ENCODE measurements at places on chromosomes 11 and 22. TPM values are rescaled to one million over a fixed set of nuclear protein-coding genes. Genes with fewer than 3 reads are reported as not detected.

KRTAP5-1 gene
- not detected for polyA plus RNA-seq

DNA sequence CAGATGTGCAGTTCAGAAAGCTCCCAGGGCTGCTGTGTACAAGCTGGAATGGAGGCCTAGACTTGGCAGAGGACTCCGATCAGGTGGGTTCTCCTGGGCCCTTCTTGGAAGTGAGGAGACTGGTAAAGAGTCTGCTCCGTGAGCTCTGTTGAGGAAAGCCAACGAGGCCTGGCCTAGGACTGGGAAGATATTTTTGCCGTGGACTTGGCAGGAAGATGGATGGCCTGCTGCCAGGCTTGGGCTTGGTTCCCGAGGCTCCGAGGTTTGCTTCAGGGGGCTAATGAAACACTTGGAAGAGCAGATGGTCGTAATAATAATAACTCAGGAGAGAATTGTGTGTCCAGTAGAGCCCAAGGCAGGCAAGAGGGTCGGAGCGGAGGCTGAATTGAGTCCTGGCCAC is 3.9 kb downstream of the GALR3 start:
- H3K27ac ChIP-seq = no peak overlapping the region
- no peaks in the 10 kb centered on the region for H3K36me3 ChIP-seq
- H3K4me1 ChIP-seq = no peaks in the 10 kb centered on the region
- peaks cover 37% of the 10 kb centered on the region for H3K27me3 ChIP-seq
- no peak for DNase-seq

NFAM1 gene
- polyA plus RNA-seq = 0.74 TPM

GRCh38 chr11:44985721-44986120 is 35.0 kb upstream of the TP53I11 start:
- H3K4me1 ChIP-seq = peaks cover 2% of the 10 kb centered on the region
- no peak for DNase-seq
- H3K27ac ChIP-seq = no peak overlapping the region
- H3K27me3 ChIP-seq = no peaks in the 10 kb centered on the region
- no peaks in the 10 kb centered on the region for H3K36me3 ChIP-seq

DNA sequence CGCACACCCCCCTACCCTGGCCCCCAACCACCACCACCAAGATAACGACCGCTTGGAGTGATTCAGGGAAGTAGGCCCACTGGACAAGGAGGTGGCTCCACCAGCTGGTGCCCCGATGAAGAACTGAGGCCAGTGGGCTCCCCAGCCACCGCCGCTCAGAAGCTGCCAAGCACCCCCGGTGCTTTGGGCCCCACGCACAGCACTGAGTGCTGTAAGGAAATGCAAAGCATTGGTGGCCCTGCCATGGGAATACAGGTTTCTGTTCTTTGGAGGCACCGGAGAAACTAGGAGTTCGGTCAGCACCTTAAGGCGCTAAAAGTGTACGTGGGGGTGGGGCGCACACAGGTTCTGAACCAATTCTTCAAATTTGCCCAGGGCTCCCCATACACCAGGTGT is 664 bp upstream of the PRSS23 start:
- H3K27ac ChIP-seq = peak overlapping the region; percentile 65
- no peak for DNase-seq
- no peaks in the 10 kb centered on the region for H3K27me3 ChIP-seq
- H3K4me1 ChIP-seq = peaks cover 17% of the 10 kb centered on the region
- peak overlapping the region; percentile 67 for H3K4me3 ChIP-seq
- H3K36me3 ChIP-seq = no peaks in the 10 kb centered on the region

DNA sequence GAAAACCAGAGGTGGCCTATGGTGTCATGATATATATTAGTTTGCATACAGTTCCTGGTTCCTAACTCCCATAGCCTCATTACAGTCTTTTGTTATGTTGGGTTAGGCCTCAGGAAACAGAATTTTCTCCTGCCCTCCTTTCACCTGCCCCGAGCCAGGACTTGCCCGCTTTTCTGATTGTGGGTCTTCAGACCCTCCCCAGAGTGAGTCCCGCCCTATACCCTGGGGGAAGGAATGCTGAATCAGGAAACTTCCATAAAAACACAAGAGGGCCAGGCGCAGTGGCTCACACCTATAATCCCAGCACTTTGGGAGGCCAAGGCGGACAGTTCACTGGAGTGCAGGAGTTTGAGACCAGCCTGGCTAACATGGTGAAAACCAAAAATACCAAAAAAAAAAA is 70.9 kb downstream of the SLC35F2 start:
- no peak overlapping the region for H3K27ac ChIP-seq
- no peaks in the 10 kb centered on the region for H3K27me3 ChIP-seq

P2RX6 gene
- 1.9 TPM for polyA plus RNA-seq

SMTNL1 gene
- 0.43 TPM for polyA plus RNA-seq

- peaks cover 4% of the 10 kb centered on the region for H3K4me1 ChIP-seq
- no peaks in the 10 kb centered on the region for H3K27me3 ChIP-seq
- no peaks in the 10 kb centered on the region for H3K36me3 ChIP-seq
- H3K4me3 ChIP-seq = no peak overlapping the region
- H3K27ac ChIP-seq = no peak overlapping the region
Measured at GRCh38 chr11:86171627-86172026, 72.9 kb upstream of the EED start.

GRCh38 chr22:40107851-40108378 is 69.8 kb upstream of the TNRC6B start:
- H3K36me3 ChIP-seq = no peaks in the 10 kb centered on the region
- H3K4me1 ChIP-seq = peaks cover 28% of the 10 kb centered on the region
- no peak for DNase-seq
- no peak overlapping the region for H3K4me3 ChIP-seq

CYP2D6 gene
- 5.5 TPM for polyA plus RNA-seq

DNA sequence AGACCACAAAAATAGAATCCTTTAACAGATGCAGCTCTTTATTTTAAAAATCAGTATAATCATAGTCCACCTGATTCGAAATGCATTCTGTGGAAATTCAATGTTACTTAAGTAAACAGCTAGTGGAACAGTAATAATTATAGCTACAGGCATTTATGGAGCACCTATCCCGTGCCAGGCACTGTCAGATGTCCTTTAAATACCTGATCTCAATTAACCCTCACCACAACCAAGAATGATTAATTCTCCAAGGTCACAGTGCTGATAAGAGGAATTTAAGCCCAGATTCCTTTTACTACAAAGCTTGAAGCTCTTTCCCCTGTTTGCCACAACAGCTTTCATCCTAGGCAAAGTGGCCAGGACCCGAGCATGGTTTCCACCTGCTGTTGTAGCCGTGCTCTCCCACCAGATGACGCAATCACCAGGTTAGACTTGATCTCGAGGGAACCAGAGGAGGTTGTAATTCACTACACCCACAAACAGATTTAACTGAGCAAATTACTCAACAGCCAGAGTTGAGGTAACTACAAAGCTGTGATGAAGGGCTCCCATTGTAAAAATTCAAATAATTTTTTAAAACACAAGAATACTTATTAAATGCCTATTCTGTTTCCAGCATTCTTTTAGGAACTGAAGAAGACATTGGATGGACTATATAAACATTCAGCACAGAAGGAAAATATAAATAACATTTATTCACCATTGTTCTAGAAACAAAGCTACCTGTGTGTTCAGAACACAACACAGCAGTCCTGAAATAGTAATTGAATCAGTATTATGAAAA is 10.3 kb downstream of the PRDM10 start:
- no peak overlapping the region for H3K4me3 ChIP-seq
- no peak for DNase-seq
- no peak overlapping the region for H3K27ac ChIP-seq

MAML2 gene
- polyA plus RNA-seq = 44.0 TPM

DNA sequence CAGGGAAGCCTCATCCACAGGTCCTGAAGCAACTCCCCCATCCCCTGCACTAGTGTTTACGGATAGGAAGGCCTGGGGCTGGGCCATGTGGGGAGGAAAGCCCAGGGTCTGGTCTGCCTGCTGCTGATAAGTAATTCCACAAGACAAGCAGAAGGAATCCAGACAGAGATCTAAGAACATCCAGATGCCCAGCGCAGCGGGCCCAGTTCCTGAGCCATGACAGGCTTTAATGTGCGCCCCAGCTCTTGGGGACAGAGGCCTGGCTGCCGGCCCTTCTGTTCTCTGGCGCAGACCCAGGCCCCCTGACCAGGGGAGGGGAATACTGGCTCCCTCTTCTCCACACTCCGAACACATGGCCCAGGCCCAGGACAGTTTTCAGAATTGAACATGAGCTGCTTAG is 28.8 kb upstream of the ETS1 start:
- H3K36me3 ChIP-seq = no peaks in the 10 kb centered on the region
- no peaks in the 10 kb centered on the region for H3K27me3 ChIP-seq
- no peak overlapping the region for H3K27ac ChIP-seq
- H3K4me3 ChIP-seq = no peak overlapping the region

NXPE2 gene
- polyA plus RNA-seq = 0.23 TPM

- no peaks in the 10 kb centered on the region for H3K36me3 ChIP-seq
- no peak overlapping the region for H3K4me3 ChIP-seq
- no peaks in the 10 kb centered on the region for H3K4me1 ChIP-seq
- no peak for DNase-seq
- no peaks in the 10 kb centered on the region for H3K27me3 ChIP-seq
Measured at GRCh38 chr11:133827556-133827955, 17.8 kb downstream of the SPATA19 start.

DNA sequence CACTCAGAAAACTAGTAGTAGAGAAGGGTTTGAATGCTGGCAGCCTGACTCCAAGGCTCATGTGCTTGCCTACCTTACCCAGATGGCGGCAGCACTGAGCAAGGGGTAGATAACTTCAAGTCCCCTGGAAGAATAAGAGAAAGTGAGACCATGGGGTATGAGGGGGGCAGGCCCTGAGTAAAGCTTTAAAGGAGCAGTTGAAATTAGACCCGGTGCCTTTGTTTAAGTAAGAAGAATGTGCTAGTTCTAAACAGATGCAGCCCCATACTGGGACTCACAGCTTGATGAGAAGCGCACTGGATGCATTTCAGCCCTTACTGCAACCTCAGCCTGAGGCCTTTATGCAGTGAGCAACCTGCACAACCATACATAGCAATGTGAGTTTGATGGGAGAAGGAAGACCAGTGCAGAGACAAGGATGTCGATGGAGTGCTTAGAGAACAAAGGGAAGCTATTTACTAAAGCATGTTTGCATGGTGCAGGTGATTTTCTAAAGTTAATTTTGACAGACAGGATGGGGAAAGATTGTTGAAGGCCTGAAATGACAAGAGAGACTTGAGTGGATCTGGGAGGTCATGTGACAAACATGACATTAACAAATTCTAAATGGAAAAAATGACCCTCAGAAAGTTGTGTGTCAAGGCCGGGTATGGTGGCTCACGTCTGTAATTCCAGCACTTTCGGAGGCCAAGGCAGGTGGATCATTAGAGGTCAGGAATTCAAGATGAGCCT is 27.1 kb upstream of the TMA7B start:
- H3K4me1 ChIP-seq = no peaks in the 10 kb centered on the region
- H3K36me3 ChIP-seq = no peaks in the 10 kb centered on the region
- DNase-seq = no peak
- no peak overlapping the region for H3K27ac ChIP-seq

- no peak overlapping the region for H3K27ac ChIP-seq
- H3K36me3 ChIP-seq = no peaks in the 10 kb centered on the region
- no peak for DNase-seq
- no peak overlapping the region for H3K4me3 ChIP-seq
- H3K27me3 ChIP-seq = no peaks in the 10 kb centered on the region
Measured at GRCh38 chr22:45358127-45358526, 48.4 kb downstream of the FAM118A start.

DNA sequence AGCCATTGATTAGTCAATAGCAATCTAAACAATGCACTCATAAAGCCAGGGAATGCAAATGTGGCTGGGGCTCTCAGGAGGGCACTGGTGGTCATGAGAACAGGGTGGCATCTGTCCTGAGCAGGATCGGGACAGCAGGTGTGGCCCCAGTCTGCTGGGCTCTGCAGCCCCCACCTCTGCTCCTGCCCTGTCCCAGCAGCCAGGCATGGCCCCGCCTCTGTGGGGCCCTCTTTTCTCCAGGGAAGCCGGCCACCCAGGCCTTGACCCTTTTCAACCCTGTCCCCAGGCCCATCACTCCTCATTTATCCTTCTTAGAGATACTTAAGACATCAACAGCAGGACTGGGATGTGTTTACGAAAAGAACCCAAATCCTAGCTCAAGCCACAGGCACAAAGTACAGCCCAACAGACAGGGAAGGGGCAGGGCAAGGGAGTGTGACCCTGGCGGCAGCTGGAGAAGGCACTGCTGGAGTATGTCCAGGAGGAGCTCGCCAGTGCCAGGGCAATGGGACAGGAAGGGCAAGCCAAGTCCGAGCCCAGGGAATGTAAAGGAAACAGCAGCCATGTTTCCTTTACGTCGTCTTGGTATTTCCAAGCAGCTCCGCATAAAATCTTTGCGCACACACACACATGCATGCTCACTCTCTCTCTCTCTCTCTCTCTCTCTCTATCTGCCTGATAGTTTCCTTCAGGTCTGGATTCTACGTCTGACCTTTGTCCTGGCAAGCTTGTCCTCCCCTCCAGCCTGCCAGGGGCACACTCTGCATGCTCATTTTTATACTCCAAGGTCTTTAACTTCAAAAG is 59.9 kb downstream of the DGCR2 start:
- no peak for DNase-seq
- H3K4me1 ChIP-seq = no peaks in the 10 kb centered on the region
- peaks cover 4% of the 10 kb centered on the region for H3K36me3 ChIP-seq
- H3K27me3 ChIP-seq = no peaks in the 10 kb centered on the region
- no peak overlapping the region for H3K27ac ChIP-seq
- H3K4me3 ChIP-seq = no peak overlapping the region

DNA sequence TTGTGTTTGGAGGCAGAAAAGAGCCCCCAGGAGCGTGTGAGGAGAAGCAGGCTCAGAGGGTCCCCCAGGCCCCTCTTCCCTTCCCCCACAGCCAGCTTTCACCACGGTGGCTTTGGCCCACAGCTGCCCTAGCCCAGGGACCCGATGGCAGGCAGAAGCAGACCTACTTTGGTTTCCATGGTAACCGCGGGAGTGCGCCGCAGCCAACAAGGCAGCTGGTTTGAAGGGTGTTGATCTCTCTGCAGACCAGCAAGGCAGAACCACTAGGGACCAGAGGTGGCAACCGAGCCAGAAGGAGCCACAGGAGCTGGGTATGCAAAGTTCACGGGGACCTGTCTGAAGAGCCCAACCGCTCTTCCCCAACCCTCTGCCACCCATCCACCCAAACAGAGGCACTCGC is 69.4 kb downstream of the BUD13 start:
- no peaks in the 10 kb centered on the region for H3K4me1 ChIP-seq
- H3K36me3 ChIP-seq = no peaks in the 10 kb centered on the region
- H3K4me3 ChIP-seq = no peak overlapping the region
- no peak for DNase-seq
- H3K27ac ChIP-seq = no peak overlapping the region
- H3K27me3 ChIP-seq = peaks cover 12% of the 10 kb centered on the region
